ENCODE measurements at places on chromosomes 12 and 14. TPM values are rescaled to one million over a fixed set of nuclear protein-coding genes. Genes with fewer than 3 reads are reported as not detected.

The RIN3 gene
- 1.1 TPM for total RNA-seq

The KLHL33 gene
- total RNA-seq: not detected

DNA sequence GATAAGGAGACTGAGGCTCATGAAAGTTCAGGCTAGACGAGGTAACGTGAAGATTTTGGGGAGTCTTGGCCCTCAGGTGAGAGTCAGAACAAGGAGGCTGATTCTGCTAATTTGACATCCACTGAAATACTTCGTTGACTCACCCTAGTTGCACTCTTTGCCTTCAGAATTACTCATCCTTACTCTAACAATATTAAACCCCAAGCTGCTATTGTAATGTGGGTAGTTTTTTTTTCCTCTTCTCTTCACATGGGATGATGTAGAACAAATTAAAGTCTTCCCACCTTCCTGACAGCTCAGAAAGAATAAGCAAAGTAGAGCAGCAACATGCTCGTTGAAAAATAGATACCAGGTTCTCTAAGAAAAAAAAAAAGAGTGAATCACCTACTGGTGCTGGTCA lies 22.0 kb upstream of the SRRM4 start:
- no peak for DNase-seq

DNA sequence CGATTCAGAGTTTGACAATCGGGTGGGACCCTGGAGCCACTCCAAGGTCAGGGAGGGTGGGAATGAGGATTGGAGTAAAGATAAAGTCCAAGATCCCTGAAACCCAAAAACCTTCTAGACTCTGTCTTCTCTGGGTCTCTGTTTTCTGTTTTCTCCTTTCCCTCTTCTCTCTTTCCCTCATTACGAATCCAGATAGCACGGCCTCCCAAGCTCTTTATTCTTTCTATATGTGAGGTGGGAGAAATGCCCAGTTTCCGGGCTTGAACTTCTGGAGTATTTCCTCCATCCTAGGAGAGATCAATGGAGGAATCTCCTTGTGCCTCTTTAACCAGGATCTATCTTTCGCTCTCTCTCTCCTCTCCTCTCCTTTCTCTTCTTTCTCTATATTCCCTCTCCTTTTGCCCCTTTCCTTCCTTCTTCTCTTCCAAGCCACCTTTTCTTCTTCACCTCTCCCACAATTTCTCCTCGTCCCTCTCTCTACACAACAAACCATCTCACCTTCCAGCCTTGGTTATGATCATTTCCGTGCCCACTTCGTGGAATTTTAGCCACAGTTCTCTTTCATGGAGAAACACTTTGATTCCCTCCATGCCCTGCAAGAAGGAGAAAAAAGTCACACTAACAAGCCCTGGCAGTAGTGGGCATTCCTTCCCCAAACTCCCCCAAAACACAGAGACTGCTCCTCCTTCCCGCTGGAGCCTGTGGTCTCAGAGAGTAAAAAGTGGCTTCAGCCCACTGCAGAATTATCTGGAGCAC lies 4.4 kb downstream of the TBX5 start:
- no peak for DNase-seq

All from M059J (cell line).